ENCODE measurements at places on chromosomes 2 and 18.

GRCh38 chr2:134718817-134719814, at the start of gene TMEM163:
Gene TMEM163 (minus strand): TSS chr2:134719000.
- DNase-seq = peak; percentile 27

DNA sequence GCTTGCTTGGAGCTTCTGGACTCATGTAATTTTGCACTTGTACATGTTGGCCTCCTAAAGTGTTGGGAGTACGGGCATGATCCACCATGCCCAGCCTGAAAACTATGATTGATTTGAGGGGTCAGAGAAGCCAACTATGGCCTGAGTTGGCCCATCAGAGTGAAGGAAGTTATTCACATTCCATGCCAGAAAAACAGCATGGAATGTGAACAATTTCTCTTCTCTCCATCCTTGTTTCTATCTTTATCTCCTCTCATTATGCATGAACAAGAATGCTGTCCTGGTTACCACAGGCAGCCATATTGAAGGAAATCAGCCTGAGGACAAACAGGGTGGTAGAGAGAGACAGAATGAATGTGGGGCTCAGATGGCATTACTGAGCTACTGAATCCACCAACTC, 3.5 kb upstream of the CD226 start:
- DNase-seq = no peak

GRCh38 chr2:13686262-13686661, 946.3 kb upstream of the LRATD1 start:
- DNase-seq = no peak

DNA sequence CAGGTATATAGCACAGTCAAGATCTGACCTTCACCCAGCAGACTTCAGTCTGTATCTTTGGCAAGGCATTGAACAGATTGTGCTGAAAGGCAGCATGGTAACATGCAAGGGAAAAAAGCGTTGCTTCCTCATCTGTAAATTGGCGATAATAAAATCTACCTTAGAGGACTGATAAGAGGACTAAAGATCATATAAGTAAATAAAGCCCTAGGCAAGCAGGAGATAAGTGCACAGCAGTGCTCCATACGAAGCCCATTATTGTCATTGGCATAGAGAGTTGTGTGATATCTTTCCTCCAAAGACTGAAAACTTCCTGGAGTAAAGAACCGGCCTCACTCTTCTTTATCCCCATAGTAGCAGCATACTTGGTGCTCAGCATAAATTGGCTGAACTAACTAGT, 162.6 kb downstream of the ANKRD44 start:
- no peak for DNase-seq

DNA sequence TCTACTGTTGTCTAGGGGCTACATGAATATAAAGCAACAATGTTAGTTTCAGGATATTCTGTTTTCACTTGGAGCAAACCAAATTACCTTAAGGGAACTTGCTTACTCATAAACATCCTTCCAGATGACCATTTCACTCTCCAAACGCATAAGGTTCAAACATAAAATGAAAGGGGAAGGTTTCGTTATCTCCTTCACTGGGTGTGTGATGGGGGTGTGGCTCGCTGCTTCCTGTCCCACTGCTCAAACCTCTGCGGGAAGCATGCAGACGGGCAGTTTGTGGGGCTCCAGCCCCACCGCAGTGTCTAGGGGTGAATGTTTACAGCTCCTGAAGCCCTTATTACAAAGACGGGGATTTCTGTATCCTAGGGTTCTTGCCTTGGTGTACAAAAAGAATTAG, 1310.9 kb upstream of the TMEFF2 start:
- DNase-seq = no peak

GRCh38 chr18:3062798-3063680, 50.1 kb upstream of the LPIN2 start:
- DNase-seq = no peak

GRCh38 chr2:148939271-148939670, 64.2 kb downstream of the KIF5C start:
- no peak for DNase-seq

GRCh38 chr2:135768863-135769262, 27.2 kb downstream of the UBXN4 start:
- no peak for DNase-seq

DNA sequence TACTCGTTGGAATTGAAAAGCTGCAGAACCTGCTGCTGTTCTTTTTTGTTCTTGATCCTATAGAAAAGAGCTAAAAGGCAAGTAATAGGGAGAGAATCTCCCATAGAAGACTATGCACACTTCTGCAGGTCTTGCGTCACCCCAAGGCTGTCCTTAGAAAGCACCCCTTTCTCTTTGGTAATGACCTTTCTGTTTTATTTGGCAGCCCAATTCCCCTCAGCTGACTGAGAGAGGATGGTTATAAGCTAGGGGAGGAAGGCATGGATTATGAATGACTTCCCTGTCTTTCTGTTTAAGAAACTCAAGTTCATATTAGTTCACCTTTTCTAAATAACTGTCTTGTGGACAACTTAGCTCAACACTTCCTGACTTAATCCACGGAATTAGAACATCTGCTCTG, 122.9 kb downstream of the TXNL1 start:
- no peak for DNase-seq

DNA sequence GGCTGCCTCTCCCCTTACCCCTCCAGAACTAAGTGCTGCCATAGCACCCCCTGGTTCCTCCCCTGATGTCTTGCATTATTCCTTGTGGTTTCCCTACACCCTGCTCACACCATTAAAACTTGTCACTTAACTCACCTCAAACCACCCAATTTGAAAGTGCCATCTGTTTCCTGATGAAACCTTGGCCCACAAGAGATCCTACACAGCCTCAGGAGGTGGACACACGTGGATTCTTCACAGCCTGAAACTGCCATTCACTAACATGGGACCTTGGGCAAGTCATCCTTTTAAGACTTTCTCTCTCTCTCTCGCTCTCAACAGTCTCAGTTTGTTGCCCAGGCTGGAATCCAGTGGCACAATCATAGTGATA, 27.5 kb upstream of the FAM124B start:
- no peak for DNase-seq

GRCh38 chr18:58315739-58316215, 271.8 kb downstream of the NEDD4L start:
- no peak for DNase-seq

DNA sequence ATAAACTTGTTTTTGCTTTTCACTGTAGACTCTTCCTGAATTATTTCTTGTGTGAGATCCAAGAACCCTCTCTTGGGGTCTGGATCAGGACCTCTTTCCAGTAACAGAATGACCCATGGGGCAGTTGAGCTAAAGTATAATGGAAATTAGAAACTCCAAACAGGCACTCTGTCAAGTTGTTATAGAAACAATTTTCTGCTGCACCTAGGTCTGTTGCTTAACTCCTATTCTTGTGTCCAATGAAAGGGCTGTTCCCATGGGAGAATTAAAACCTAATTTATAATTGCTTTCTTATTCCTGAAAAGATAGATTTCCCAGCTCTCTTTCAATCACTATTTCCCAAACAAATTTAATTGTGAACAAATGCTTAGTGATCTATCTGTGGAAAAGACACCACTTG, 1341.3 kb upstream of the PIK3C3 start:
- DNase-seq = no peak

- DNase-seq = no peak
Measured at GRCh38 chr2:162118166-162119031, 33.6 kb downstream of the GCG start.

- DNase-seq = no peak
Measured at GRCh38 chr2:217000406-217000805, 140.5 kb upstream of the TNP1 start.

DNA sequence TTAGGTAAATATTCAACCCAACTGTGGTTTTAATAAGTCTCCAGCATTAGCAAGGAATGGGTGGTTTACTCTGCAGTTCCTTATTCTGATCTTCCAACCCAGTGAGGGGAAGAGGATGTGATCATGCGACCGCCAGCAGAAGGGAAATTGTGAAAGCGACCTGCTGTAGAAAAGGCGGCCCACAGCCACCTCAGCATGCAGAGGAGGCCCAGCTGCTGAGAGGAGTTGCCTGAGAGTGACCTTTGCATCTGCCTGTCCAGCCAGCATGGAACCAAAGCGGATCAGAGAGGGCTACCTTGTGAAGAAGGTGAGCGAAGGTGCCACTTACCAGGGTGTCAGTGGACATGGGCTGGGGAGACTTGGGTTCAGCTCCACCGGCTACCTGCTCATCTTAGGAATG, at the start of gene PLEK:
TSS of gene PLEK (plus strand) at position 196 of the 400 bp plus-strand sequence. CDS start at position 266, 70 bp downstream.
- DNase-seq = no peak

DNA sequence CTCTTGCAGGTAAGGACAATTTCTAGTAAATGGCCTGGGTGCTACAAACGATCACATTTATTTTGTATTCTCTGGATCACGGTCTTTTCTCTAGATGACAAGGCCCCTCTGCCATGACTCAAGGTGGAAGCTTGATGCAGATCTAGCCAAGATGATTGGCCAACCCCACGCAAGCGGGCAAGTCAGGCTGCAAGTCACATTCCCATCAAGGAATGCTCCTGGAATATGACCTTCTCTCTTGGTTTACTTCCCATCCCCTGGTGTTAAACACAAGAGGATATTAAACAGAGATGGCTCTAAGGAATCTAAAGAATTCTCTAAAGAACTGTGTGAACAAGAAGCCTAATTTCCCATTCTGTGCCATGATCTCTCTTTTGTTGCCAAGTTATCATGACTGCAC, 97.3 kb upstream of the SERPINE2 start:
- DNase-seq = no peak

All from stimulated activated CD8-positive, alpha-beta memory T cell treated with anti-CD3 and anti-CD28 coated beads, Interleukin-12 subunit alpha, Interleukin-12 subunit beta, amount 100 ng/mL, for 4 hours (primary cell).